ENCODE measurements at places on chromosomes 7 and 10.

DNA sequence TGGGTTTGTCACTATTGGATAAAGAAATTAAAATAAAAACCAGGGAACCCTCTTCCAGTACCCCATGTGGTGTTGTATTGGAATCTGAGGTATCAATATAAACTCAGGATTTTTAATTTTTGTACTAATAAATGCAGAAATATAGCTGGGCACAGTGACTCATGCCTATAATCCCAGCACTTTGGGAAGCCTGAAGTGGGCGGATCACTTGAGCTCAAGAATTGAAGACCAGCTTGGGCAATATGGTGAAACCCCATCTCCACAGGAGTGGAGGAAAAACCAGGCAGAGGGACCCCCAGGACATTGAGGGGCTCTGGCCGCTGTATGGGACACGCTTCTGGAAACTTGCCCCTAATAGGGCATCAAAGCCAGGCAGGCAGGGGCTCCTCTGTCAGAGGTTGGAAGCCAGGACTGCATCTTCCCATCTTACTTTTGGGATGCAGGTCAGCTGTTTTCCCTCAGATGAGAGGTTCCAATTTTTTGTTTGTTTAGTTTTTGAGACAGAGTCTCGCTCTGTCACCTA lies 11.1 kb downstream of the ADIRF start:
- no peak for DNase-seq

- DNase-seq: no peak
These were observed 4.1 kb upstream of the LRRC17 start for GRCh38 chr7:102908676-102909075.

DNA sequence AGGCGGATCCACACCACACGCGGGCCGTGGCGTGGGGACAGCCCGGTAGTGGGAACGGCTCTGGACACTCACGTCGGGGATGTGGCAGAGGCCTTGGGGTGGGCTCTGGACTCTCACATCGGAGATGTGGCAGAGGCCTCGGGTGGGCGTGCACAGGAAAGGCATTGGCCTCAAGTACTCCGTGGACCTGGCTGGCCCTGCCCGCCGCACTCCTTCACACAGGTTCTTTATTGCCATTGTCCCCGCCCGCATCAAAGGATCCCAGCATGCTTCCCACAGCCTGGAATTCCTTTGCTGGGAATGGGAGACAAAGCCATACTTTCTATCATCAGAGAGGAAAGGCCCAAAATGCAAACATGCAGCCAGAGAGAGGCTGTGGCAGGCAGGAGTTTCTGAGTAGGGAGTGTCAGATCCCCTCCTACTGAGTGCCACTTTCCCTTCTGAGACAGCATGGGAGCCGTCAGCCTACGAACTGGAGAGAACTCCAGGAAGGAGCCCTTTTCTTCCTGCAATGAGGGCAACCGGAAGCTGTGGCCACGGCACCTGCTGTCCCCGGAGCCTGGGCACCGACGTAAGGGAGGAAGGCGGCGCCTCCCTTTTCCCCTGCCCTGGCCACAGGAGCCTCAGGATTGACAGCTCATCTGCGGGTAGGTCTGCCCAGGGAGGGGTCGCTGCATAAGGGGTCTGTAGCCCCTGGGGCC lies 51.5 kb downstream of the RBM17 start:
- DNase-seq: no peak

GRCh38 chr10:45058992-45059561 lies 58.4 kb downstream of the ZNF22 start:
- DNase-seq: no peak

- no peak for DNase-seq
These were observed 55.4 kb upstream of the KIF5B start for GRCh38 chr10:32111585-32111984.

- no peak for DNase-seq
These were observed 199.0 kb downstream of the EBF3 start for GRCh38 chr10:129764901-129765663.

DNA sequence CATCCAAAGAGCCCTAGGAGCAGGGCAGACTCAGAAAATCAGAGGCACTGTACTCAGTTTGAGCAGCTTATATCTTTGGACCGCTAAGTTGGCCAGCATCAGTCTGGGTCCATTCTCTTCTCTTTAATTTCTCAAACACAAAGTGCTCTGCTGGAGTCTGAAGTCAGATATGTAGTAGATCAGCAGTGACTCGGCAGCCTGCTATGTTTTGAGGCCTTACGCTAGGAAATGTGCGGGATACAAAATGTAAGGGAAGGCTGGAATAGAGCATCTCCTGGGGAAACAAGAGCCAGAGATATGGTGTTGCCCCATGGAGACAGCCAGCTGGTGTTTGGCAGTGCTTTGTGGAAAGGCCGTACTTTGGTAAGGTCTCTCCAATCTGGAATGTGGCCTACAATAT lies 60.6 kb upstream of the VKORC1L1 start:
- DNase-seq: no peak

GRCh38 chr7:26616235-26616634 lies 248.2 kb downstream of the SKAP2 start:
- no peak for DNase-seq

DNA sequence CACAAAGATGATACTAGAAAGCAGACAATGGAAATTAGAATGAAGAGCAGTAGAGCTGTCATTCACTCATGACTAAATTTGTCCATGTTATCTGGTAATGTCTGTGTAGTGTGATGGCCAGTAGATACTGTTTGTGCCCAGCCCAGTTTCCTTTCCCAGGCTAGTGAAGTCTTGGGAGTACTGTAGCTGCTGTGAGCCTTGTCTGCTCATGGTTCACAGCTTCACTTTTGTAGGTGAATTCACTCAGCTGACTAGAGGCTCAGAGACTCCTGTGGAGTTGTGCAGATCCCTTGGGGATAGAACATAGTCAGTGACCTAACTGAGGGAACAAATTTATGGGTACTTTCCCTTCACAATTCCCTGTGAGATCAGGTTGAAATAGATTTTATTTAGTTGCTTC lies 572.5 kb downstream of the ARL4A start:
- no peak for DNase-seq

GRCh38 chr10:121032460-121032859 lies 181.3 kb downstream of the WDR11 start:
- no peak for DNase-seq

- DNase-seq: no peak
These were observed 636.1 kb downstream of the SDK1 start for GRCh38 chr7:3937146-3937545.

DNA sequence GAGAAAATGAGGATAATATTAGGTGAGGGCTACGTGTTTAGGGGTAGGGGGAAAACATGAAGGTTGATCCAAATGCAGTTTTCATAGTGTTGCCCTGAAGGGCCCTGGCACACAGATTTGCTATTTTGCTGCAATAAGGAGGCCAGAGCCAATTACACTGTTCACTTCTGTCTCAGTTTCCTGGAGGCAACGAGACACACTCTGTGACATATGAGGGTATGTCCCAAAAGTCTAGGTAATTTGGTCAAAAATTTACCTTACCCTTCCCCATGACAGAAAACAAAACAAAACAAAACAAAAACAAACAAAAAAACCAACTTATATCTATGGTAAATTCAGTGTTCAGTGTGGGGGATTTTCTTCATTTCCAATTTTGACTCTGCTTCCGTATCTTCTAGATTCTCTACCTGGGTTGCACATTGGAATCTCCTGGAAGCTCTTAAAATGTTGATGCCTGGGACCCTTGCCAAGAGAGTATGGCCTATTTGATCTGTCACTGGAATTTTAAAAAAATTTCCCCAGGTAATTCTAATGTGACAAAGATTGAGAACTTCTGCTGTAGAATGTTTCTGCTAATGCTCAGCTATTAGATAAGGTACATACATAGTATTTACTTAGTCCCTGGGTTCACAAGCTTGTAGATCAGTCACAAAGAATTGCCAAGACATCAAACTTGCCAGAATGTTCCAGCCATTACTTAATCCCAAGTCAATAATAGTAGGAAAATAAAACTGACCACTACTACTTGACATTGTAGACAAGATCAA lies 139.5 kb downstream of the SEMA3E start:
- DNase-seq: no peak

DNA sequence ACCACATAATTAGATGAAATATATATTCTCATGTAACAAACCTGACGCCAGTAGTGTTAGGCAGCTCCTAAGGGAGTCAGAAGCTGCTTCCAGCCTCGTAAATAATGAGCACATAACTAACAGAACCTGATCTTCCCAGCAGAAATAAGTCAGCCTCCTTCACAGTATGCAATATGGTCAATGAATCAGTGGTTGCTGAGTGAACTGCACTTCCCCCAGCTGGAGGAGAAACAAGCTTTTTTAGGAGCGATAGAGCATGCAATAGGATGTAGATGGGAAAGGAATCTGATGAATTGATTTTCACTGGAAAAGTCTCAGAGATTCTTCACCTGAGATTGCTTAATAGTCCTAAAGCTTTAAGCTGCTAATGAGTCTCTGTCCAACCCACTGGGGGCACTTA lies 337.2 kb upstream of the LRGUK start:
- no peak for DNase-seq

GRCh38 chr10:6204341-6205191 lies 1.8 kb downstream of the PFKFB3 start:
- DNase-seq: no peak

DNA sequence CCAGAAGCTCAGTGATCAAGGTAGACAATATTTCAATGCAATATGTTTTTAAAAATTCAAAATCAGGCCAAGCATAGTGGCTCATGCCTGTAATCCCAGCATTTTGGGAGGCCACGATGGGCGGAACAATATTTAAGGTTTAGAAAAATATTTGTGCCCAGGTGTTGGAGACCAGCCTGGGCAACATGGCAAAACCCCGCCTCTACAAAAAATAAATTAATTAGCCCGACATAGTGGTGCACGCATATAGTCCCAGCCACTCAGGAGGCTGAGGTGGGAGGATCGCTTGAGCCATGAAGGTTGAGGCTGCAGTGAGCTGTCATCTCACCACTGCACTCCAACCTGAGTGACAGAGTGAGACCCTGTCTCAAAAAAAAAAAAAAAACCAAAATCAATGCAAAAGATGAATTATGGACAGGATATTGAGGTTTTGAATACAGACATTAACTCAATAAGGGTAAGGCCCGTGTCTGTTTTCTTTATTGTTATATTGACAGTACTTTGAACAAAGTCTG lies 913 bp upstream of the IFIT5 start:
- no peak for DNase-seq

DNA sequence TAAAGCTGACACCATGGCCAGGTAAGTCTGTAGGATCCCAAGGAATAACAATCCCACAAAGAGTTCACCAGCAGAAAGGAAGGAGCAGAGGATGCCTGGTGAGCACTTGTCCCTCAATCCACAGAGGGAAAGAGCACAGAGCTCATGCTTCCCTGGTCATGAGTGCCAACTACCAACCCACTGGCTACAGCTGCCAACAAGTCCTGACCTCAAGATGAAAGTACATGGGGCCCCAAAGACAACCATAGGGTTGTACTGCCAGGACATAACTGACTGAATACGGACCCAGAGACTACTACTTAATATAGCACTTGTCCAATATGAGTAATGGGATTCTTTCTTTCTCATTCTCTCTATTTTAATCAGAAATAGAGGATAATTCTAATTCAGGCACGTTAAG lies 83.3 kb downstream of the JCAD start:
- no peak for DNase-seq

DNA sequence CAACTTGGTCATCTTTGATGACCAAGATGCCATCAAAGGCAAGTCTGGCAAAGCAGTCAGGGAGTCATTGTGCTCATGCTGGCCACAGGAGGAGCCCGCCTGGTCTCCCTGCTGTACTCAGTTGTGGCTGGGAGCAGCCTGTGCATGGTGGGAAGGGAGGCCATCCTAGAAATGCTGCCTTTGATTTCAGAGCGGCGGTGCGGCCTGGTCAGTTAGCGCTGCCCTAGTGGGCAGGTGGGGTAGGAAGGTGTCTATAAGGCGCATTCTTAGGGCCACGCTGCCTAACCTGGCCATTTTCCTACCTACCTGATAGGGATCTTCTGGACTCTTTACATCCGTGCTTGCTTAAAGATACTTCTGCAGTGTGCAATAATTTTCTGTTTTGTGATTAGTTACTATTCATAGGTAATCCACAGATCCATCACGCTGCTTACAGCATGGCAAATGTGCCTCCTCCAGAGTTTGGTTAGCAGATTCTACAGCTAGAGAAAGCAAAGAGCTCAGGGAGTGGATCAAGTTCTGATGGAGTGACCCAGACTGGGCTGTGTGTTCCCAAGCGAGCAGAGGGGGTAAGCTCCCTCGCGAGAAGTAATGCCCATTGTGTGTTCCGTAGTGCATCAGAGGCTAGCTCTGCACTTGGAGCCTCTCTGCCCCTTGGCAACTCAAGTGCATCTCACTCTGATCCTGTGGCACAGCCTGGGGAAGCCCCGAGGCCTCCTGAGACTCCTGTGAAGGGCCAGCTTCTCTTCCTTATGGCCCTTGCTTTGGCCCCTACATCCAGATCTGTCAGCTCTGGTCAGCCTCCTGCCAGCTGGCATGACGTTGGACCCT lies 970.1 kb upstream of the ZNF722 start:
- no peak for DNase-seq

DNA sequence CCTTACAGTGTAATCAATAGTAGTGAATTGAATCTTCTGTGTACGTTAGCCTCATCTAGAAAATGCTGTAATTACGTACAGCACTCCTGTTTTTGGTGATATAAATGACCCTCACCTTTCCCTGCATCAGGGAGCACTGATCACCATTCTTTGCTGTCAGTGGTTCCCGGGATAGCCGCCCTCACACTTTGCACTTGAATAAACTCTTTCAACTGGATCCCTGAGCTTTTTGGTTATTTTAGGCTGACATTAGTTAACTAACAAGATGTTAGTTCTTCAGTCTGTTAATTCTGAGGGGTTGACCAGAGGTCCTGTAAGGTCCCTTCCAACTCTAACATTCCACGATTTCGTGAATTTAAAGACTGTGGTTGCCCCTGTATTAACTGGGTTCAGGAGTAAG lies 23.4 kb upstream of the ZC3HAV1 start:
- DNase-seq: no peak

DNA sequence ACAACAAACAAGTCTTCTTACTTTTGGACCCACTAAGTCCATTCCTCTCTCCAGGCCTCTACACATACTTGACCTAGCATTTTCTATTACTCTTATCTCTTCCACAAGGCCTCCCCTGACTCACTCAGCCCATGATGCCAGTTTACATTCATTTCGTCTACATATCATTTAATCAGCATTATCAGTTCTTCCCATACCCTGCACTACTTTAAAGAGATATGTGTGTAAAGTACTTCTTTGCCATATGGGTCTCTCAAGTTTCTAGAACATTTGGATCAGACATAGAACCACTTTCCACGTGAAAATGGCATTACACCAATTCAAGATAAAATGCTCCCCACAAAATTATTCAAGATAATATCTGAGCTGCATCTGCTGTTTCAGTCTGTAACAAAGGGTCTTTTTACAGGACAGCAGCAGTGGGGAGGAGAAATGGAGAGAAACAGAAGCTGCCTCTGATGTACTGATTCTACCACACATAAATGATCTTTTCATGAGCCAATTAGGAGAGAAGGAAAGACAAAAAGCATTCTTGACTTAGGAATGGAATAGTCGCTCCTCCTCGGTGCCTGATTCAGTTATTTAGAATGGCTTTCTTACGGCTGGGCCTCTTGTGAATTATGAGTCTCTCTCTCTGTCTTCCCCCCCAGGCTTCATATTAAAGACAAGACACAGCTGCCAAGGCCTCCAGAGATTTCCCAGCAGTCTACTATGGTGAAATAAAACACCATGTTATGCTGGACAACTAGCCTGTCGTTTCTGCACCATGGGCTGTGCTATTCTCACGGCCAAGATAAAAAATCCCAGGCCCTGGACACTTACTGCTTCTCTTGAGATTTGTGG lies 46.9 kb upstream of the SEPTIN7 start:
- DNase-seq: no peak
